ENCODE measurements at places on chromosomes 1 and 21.

GRCh38 chr1:151893176-151893924 lies 16.0 kb downstream of the THEM4 start:
- DNase-seq, result no peak

DNA sequence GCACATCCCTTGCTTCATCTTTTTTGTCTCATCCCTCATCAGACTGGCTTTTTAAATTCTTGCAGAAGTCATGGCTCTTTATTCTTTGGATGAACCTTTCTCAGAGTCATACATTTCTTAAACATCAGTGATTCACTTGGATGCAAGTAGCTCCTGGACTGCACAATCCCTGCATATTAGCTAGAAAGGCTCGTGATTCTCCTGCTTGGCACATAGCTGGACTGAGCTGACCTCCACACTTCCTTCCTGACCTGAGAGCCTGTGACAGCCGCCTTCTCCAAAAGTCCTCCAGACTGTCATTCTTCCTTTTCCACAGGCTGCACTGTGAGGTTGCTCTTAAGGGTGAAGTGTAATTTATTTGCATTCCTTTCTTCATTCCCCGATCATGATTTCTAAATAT lies 109.4 kb downstream of the RGL1 start:
- peak; percentile 58 for DNase-seq

DNA sequence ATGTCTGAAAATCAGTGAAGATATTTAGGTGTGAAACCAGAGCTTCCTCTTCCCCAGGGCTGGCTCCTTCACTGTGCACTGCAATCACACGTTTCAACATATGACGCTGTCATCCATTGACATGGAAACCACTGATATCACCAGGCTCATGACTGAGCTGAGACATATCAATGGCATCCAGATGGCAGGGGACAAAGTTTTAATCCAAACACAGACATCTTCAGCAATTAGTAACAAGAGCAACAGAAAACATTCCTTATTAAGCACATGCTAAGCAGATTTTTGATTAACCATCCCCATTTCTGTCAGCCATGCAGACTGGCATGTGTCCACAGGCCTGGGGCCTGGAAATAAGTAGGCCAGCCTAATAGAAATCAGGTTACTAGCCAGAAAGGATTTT lies 108.0 kb upstream of the ADAR start:
- DNase-seq, result no peak

GRCh38 chr21:36640721-36641244 lies 58.1 kb upstream of the SIM2 start:
- DNase-seq, result no peak

DNA sequence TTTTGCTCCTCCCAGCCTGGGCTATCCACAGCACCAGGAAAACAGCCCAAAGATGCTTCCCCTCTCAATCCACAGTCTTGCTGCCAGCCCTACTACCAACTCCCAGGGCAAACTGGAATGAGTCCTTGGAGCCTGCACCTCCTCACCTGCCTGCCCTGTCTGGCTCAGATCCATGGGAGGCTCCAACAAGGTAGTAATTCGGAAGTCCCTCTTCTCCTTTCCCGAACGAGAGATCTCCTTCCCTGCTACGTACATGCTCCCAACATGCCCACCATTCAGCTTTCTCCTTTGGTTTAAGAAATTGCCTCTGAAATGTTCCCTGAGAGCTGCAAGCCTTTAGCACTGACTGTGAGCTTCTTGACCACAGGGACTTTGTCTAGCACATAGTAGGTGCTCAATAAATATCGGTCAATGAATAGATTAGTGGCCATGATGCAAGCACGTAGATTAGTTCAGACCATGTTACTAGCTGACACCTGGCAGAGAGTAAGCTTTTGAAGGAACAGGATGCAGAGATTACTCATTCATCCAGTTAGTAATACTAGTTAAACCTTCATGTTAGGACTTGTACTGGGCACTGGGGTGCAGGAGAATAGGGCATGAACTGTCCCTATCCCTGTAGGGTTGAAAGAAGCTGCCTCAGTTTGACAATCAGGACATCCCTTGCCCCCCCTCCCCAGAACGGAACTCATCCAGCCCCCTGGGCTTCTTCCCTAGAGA lies 80.1 kb downstream of the DISP3 start:
- no peak for DNase-seq

DNA sequence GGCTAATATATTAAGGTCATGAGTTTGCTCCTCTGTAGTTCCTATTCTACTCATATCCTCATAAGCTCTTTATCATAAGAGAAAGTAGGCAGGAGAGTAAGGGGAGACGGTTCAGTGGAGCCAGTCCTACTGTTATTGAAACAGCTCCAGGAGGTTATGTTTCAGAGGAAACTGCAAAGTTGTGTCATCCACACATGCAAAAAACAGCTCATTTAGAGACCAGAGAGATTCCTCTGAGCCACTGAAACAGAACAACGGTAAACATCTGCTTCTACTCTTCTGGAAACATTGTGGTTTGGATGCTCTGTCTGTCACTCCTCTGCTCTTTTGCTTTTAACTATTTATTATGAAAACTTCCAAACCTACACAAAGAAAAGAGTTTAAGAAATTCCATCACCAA lies 66.3 kb upstream of the PPP2R5A start:
- peak; percentile 89 for DNase-seq

DNA sequence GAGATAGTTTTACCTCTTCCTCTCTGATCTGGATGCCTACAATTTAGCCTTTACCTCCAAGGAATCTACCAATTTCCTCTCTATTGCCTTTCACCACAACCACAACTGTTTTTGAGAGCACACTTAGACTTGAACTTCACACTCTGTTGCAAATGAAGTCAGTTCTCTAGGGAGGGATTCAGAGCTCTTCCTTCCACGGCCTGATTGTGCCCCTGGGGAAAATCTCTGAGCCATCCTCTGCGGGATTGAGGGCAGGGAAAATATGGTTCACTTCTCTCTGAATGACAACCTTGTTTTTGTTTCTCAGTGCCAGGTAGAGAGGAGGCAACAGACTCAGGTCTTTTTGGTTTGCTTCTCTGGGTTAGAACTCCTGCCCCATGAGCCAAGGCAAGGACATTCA lies 35.4 kb upstream of the BCL10 start:
- DNase-seq, result no peak

GRCh38 chr1:48181669-48182367 lies 40.7 kb upstream of the SLC5A9 start:
- no peak for DNase-seq

Data from IMR-90 (cell line).